ENCODE measurements at places on chromosomes 4 and X.

DNA sequence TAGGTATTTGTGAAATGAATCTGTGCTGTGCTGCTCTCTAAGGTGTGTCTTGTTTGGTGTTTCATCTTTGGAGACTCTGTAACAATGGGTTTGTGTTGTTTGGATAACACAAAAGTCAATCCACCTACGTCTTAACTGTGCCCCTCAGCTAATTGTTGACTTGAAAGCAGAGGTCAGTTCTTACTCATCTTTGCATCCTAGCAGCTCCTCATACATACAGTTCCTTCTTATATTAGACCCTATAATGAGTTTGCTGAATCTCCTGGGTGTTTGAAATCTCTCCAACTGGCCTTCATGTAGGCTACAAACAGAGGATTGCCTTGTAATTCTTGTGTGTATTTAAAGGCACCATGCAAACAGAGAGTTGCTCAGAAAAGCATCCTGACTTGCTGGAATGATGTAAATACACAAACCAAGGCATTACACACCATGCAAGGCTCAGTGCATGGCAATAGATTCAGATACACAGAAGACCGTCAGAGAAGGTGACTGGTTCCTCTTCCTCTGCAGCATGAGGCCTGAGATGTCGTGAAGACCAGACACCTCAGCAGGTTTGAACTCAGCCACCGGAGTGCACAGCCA, 220.0 kb upstream of the JADE1 start:
- DNase-seq = no peak

GRCh38 chrX:19579485-19579884, 64.2 kb upstream of the MAP3K15 start:
- DNase-seq = no peak

- DNase-seq = peak; percentile 95
Measured at GRCh38 chr4:94451695-94452475, at the start of gene PDLIM5. Gene PDLIM5 (plus strand): TSS chr4:94451942. CDS start chr4:94455289, 3,347 bp downstream.

- DNase-seq = no peak
Measured at GRCh38 chrX:11401966-11402365, 108.8 kb downstream of the AMELX start.

DNA sequence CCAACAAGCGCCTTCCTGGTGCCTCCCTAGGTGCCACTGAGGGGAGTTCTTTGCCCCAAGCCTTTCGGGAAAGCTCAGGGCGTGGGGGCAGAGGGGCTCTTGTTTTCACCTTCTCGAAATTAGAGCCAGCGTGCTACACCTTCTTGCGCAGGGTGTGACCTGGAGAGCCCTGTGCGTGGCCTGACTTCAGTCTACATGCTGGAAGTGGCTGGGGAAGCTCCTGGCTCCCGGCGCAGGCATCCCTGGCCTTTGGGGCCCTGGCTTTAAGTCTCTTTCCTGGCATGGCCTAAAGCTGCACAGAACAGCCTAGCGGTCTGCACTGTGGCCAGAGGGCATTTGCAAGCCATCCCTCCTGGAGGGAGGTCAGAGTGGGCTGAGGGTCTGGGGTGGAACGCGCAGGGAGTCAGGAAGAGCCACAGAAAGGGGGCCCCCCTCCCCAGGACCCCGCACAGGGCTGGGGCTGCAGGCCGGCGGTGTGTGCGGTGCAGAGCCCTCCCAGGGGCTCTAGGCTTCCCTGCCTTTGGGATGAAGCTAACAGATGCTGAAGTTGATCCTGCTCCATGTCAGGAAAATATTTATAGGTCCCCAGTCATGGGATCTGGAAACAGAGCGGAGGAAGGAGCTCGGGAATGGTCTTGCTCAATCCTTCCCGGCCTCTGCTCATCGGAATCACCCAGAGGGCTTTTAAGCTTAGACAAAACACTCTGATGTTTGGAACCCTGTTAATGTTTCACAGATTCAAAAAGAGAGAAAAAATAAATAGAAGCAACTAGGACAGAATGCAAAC, 781 bp upstream of the SPON2 start:
- DNase-seq = peak; percentile 73

GRCh38 chr4:44157611-44158277, 290.9 kb downstream of the KCTD8 start:
- DNase-seq = no peak

GRCh38 chr4:140806163-140806562, 50.0 kb upstream of the TBC1D9 start:
- DNase-seq = no peak

- DNase-seq = no peak
Measured at GRCh38 chr4:26780539-26780938, 80.1 kb upstream of the STIM2 start.

- DNase-seq = no peak
Measured at GRCh38 chrX:113651306-113651705, 810.7 kb upstream of the AMOT start.

GRCh38 chrX:1558761-1559468, 21.9 kb upstream of the P2RY8 start:
- no peak for DNase-seq

- no peak for DNase-seq
Measured at GRCh38 chr4:180134091-180134866, 2108.9 kb upstream of the TENM3 start.

DNA sequence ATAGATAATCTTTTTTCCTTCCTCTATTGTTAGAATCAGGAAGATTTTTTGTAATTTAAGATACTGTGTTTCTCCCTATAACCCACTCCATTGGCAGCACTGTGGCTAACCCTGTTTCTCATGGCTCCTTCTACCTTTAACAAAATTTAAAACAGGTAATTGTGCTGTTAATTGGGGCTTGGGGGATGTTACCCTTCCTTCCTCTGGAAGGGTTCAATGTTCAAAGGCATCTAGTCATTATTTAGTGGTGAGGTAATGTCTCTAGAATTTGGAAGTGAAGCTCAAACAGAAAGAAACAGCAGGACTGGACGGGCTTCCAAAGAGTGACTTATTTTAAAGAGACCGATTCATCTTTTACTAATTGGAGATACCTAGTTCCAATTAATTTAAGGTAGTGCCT, 166.4 kb downstream of the TRIML1 start:
- no peak for DNase-seq

DNA sequence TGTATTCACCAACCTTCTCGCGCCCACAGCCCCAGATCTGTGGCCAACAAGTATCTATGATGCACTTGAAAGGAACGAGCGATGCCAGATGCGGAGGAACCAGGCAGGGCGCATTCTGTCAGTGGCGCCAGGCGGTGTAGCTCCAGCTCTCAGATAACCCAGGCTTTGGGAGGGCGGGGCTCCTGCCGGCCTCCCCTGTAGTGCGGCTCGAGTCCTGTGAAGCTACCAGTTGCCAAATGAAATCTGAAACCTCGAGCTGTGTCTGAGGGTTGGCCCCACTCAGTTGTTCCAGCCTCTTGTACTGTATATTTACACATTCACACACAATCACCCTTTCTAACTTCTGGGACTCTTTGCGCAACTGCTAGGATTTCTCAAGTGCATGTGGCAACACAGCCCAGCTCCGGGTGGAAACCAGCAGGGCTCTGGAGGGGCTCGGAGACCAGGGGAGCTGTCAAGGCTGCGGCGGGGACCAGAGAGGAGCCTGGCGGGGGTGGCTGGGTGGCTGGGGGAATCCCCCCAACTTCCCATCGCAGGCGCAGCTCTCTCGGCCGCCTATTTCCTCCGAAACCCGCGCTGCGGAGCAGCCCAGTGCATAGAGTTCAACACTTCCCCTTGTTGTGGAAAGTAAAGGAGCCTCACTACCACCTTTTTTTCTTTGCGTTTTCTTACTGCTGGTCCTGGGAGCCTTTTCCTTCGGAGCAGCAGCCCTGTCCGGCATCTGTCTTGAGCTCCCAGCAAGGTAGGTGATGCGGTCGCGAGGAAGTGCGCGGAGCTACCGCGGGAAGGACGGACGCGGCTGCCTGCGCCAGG, at the start of gene ARHGAP24:
Gene ARHGAP24, plus strand, starts transcription at position 333 of the 813 bp plus-strand sequence.
- peak; percentile 87 for DNase-seq

DNA sequence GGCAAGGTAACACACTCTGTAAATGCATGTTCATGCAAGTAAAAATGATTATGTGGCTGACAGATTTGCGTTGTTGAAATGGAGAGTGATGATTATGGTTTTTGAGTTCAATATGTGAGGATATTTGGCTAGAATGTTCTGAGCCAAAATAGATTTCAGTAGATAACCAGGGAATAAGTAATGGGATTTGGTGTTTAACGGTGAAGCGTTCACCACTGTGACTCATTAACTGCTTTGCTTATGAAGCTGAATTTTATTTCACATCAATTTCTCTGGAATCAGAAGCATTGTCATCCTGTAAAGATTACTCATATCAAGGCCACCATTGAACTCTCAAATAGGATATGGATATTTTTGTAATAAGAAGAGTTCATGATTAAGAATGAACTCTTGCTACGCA, 11.7 kb downstream of the AFP start:
- no peak for DNase-seq

DNA sequence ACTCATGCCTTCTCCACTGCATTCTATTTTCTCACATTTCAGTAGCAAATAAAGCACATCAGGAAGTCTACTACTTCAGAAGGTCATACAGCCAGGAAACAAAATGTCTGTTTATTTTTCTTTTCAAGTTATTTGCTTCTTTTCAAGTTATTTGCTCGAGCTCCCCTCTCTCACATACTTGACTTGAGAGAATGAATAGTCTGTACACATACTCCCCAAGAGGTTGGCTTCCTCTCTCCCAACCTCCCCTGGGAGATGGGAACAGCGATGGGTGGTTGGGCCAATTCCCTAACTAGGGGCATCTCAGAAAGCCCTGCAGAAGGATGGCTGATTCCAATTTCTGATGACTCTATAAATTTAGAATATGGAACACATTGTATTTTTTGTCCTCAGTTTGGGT, 64.7 kb upstream of the PTPN13 start:
- no peak for DNase-seq

GRCh38 chrX:3548765-3549391, 164.6 kb downstream of the PRKX start:
- no peak for DNase-seq

GRCh38 chrX:46130247-46130646, 415.0 kb downstream of the ZNF674 start:
- DNase-seq = no peak

DNA sequence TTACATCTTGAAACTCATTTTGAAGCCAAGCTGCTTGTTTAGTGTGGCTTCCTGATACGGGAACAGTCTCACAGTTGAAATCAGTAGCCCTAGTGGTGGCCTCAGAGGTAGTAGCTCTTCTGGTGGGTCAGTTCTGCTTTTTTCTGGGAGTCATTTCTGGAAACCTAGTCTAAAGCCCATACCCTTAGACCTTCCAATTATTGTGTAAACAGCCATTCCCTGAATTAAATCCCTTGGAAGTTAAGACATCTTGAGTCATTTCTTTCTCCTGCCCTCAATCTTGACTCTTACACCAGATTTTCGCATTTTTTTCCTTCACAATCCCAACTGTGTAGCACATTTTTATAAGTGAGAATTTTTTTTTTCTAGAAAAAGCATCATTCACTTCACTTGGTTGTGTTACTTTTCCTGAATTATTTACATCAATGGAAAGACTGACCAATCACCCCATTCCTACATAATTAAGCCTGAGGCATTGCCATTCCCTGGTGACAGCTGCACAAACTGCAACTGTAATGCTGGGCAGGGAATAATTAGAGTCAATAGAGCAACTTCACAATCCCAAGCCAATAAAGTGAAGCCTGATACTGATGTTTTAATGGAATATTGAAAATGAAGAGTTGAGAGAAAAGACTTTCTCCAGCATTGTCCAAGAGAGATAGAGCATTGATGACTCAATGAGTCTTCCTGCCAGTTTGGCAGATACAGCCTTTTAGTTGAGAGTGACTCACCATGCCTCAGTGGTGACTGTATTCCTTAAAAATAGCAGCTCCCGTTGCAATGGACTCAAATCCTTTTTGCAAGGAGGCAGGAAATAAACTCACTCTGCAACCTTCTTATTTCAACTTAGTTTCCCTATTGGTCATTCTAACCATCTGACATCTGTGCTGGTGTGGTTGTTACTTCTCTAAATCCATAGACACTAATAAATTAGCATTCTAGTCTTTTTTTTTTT, 13.0 kb upstream of the SEPSECS start:
- no peak for DNase-seq

DNA sequence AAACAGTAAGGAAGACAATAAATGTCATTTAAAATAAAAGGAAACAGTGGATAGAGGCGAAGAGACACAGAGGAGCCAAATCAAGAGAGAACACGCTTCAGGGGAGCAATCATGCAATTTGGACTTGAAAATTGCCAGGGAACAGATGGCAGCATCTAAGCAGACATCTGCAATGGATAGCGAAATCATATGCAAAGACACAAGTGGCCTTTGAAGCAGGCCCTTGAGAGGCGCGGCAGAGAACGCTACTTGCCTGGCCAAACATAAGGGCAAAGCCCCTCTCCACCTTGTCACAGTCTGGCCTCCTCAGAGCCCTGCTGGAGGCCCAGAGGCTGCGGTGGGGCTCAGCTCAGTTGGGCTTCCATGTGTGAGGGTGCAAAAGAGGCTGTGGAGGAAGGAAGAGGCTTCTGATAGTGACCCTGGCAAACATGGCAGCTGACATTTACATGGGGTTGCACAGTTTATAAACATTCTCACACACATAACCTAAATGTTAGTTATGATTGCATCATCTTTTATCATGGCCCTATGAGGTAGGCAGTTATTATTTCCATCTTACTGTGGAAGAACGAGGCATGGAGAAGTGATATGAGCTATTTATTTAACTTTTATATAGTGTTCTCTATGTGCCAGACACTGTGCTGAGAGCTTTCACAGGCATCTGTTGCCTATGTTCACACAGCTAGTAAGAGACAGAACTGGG, 18.3 kb downstream of the ADGRG4 start:
- no peak for DNase-seq

- DNase-seq = no peak
Measured at GRCh38 chr4:6492027-6492590, 19.7 kb upstream of the PPP2R2C start.

DNA sequence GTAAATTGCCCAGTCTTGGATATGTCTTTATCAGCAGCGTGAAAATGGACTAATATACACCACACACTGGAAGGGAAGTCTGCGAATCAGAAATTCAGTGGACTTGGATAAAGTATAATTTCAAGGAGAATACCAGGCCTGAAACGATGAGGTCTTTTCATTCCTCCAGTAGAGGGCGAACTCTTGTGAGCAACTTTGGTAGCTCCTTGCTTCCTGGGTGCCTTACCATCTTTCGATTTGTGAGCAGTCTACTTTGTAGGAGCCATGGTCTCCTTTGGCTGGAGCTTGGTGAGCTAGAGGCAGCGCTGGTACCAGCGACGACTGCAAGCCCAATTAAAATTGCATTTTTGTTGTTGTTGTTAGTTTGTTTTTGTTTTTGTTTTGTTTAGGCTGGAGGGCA, 791.9 kb downstream of the FAT4 start:
- DNase-seq = no peak

- DNase-seq = no peak
Measured at GRCh38 chr4:35934320-35934981, 309.9 kb downstream of the ARAP2 start.

- no peak for DNase-seq
Measured at GRCh38 chrX:149830192-149830873, 48.6 kb downstream of the MAGEA9 start.

DNA sequence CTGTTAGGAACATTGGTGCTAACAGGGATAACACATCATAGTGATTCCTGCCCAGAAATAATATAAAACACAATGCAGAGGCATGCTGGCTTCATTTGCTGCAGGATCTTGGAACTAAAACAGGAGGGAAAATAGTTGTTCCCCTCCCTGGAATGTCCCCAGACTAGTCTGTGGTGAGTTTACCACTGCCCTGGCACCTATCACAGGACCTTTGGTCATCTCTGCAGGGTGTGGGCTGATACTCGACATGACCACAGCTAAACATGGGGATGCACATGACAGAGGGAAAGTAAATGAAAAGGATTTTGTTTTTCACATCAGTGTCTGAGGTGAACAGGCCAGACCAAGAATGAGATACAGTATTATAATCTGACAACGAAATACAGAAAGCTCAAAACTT, 160.2 kb upstream of the DKK2 start:
- no peak for DNase-seq
